SW480 (cell line): ENCODE measurements at places on chromosomes 1 and 21.

DNA sequence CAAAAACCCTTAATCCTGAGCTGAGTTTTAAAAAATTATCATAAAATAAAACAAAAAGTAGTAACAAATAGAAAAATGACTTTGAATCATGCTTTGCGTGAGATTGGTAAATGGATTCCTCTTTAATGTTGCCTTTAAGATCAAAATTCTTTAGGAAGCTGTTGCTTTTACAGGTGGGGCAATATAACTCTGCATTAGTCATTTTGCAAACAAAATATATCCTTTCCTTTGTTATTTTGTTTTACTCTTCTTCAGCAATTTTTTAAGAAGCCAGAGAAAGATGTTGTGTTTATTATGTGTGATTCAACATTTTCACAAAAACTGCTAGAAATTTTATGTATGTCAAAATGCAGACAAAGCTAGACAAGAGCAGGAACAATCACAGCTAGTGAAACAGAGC, 50.0 kb downstream of the MARK1 start:
- DNase-seq, result no peak

- DNase-seq, result no peak
These were observed 16.4 kb downstream of the ZBTB21 start for GRCh38 chr21:41993744-41994143.

DNA sequence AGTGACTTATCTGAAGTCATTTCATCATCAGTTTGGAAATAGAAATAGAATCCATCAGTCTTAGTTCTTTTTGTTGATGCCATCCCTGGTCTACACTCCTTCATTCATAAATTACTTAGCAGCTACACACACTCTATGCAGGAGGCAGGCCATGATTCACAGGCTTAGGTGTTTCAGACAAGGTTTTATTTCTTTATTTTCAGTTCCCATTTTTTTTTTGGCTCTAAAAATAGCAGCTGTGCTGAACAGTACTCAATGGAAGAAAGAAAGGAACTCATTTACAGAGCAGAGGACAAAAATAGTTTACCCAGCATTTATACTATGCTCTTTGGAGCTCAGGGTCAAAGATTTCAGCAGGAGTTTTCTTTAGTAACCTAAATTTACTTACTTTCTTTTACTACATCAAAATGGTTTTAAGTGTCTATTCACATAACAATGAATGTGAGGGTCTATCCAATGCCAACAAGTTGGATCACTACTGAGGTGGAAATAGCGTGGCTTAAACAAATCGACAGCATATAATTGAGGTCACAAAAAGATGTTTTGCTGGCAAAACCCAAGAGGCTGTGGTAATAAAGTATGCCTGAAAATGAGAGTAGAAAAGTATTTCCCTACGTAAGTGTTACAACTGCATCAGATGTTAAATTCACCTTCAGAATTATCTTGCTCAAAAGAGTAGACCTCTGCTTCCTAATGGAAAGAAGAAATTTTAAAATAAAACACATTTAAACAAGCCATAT, 7.7 kb downstream of the KRTAP19-8 start:
- no peak for DNase-seq

- no peak for DNase-seq
These were observed 36.5 kb downstream of the DDX20 start for GRCh38 chr1:111792249-111792648.

GRCh38 chr1:147246910-147247655, 4.6 kb downstream of the CHD1L start:
- DNase-seq, result peak; percentile 73

- no peak for DNase-seq
These were observed 83.6 kb downstream of the GRIK3 start for GRCh38 chr1:36950604-36951291.

GRCh38 chr1:118985640-118986554, 2.2 kb downstream of the TBX15 start:
- DNase-seq, result no peak

- no peak for DNase-seq
These were observed 3.1 kb upstream of the BLACAT1 start for GRCh38 chr1:205458777-205459566.

DNA sequence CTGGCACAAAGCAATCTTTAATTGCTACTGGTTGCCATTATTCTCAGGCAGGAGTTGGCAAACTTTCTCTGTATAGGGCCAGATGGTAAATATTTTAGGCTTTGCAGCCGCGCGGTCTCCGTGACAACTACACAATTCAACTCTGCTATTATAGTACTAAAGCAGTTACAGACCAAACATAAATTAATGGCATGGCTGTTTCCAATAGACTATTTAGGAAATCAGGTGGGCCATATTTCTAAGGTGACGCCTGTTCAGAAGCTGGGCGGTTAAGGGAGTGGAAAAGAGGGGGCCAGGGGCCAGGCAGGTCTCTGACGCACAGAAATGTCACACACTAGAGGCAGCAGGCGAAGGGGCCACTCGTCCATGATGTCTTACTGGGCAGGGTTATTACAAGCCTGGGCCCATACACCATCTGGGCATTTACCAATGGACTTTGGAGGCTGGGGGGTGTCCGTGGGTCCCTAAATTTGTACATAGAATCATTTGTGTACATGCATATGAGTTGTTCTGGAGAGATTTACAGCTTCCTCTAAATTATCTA, 80.1 kb downstream of the STUM start:
- DNase-seq, result no peak

- DNase-seq, result no peak
These were observed 76.0 kb upstream of the CTTNBP2NL start for GRCh38 chr1:112320058-112320457.

DNA sequence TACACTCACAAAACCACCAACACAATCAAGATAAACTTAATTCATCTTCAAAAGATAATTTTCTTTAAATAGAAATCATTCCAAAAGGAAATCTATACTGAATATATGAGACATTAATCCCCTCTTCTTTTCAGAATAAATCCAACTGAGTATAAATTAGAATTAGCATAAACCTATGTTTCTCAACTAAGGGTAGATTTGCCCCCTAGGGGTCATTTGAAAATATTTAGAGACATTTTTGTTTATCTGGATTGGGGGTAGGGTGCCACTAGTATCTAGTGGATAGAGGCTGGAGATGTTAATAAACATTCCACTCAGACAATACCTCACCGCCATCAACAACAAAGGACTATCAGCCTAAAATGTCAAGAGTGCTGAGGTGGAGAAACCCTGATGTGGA, 6.5 kb upstream of the TNFSF4 start:
- DNase-seq, result no peak

DNA sequence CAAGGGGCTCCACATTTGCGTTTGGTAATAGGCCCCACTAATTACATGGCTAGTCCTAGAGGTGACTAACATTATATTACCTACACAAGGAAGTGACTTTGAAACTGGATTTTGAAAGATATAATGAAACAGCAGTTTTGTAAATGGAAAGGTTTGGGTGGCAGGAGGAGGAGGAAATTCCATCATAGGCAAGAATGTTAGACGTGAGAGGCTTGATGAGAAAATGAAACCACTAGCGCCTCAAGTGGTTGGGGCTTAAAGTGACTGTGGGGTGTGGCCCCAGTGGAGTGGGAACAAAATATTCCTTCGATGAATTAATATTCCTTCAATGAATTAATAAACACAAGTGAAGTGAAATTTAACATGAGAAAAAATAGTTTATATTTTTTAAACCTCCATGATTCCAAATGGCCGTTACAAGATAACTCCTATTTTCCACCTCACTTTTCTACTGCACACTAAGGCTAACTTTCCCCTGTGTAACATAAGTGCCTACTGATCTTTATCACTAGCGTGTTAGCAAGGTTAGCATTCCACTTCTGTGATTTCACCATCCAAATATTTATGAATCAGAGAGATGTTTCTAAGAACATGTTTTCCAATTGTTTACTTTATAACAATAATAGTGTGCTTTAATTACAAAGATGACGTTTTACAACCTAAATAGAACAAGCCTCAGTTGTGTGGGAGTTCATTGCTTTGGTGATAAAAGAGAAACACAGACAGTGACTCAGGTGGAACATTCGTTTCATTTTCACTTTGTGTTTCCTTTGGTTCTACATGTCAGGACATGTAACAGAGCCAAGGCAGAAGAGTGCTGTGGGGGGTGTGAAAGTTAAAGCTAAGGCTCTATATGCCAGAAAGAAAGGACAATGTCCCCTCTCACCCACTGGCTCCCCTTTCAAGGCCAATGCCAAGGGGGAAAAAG, 12.5 kb upstream of the ATF3 start:
- DNase-seq, result peak; percentile 97

GRCh38 chr1:185973645-185974044, 239.5 kb downstream of the HMCN1 start:
- DNase-seq, result peak; percentile 49

- peak; percentile 41 for DNase-seq
These were observed 34.5 kb downstream of the TMPRSS15 start for GRCh38 chr21:18369115-18369514.

DNA sequence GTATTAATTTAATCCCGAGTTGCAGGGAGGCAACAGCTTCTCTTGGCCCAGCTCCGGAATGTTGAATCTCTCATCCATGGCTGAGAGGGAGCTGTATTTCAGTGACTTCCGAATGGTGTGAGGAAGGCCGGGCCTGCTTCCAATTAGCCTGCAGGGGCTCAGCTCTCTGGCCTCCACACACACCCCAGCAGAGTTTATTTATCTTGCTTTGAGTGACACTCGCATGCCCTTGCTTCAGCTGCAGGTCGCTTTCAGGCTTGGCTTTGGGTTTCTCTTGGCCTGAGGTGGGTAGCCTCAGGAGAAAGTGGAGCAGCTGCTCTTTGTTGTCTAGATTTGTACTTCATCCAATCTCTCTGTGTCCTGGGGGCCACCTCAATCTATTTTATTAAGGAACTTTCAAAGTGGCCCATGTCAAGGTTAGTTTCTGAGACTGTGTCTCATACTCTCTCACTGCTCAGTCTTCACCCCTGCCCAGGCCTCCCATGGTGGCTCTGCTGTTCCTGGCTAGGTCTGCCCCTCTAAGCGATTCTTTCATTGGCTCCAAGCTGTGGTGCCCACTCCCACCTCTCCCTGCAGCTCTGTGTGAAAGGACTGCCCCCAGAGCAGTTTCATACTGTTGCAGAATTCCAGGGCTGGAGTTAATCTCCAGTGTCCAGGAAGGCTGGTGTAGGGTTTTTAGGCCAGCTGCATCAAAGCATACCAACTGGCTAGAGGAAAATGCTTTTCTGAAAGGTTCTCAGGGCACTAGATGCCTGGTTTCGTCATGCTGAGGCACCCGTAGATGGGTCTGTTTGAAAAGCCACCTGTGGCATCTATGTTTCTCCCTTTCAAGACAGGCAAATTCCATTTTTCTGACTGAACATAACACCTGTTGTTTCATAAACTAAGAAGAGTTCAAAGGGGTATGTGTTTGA, 153.5 kb downstream of the PLXNA2 start:
- no peak for DNase-seq
